ENCODE measurements at places on chromosomes 2 and 18.

- peak; percentile 7 for DNase-seq
Measured at GRCh38 chr18:4068552-4069158, 386.5 kb downstream of the DLGAP1 start.

DNA sequence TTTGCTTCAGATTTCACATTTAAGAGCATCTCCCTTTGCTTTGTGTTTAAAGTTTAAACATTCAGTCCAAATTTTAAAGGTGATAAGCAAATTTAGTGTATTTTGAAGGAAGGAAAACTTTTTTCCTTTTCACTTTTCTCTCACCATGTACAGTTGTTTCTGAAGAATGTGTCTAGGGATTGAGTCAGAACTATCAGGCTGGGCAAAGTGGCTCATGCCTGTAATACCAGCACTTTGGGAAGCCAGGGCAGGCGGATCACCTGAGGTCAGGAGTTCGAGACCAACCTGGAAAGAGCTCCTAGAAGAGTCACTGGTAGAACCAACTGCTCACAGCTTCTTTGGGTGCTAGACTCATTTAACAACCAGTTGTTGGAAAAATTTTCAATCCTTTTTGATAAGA lies 327.0 kb upstream of the THUMPD2 start:
- no peak for DNase-seq

DNA sequence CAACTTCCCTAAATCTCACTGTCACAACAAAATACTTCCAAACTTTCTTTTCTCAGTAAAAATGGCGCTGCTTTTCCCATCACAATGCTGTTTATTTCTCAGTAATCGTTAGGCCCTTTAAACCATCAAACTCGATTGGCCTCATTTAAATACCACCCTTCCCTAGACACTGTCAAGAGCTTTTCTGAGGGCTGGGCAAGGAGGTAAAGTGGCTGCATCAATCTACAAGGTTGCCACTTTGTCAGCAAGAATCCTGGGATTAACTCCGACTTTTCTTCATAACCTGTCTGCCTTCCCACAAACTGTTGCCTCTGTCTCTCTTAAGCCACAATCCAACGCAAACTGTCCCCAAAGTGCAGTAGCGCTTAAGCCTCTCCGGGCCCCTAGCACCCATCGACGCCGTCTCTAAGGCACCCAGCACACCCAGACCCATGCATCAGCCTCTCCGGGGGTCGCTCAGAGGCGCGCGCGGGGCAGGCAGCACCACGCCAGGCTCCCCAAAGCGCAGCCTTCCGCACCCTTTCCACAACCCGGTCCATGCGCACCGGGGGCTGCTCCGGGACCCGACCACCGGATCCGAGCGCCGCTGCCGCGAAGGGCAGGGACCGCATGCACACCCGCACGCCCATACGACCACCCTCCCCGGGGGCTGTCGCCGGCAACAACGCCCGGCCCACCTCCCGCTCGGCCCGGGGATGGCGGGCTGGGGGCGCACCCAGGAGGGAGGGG lies 683 bp downstream of the MBOAT2 start:
- DNase-seq, result no peak

DNA sequence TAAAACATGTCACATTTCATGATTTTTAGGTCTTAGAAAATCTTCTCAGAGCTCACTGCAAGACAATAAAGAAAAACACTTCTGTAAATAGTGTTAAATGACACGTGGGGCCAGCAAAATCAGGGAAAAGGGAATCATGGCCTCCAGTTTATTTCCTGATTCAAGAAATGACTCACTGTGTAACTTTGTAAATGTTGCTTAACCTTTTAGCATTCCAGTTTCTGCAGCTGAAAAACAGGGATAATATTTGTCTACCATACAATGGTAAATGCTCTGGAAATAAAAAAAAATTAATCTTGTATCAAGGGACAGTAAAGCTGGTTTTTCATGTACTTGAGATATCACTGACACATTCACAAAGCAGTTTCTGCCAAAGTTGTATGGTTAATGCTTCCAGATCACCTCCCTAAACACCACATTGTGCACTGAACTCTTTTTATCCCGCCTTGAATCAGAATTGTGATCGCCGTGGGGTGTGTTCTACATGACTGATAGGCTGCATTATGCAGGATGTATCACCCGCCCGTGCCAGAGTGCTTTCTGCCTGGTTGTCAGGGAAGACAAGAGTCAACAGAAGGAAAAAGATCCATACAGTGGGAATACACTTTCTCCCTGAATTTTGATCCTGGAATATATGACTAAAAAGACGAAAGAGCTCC lies 238.8 kb downstream of the IKZF2 start:
- DNase-seq, result peak; percentile 28

DNA sequence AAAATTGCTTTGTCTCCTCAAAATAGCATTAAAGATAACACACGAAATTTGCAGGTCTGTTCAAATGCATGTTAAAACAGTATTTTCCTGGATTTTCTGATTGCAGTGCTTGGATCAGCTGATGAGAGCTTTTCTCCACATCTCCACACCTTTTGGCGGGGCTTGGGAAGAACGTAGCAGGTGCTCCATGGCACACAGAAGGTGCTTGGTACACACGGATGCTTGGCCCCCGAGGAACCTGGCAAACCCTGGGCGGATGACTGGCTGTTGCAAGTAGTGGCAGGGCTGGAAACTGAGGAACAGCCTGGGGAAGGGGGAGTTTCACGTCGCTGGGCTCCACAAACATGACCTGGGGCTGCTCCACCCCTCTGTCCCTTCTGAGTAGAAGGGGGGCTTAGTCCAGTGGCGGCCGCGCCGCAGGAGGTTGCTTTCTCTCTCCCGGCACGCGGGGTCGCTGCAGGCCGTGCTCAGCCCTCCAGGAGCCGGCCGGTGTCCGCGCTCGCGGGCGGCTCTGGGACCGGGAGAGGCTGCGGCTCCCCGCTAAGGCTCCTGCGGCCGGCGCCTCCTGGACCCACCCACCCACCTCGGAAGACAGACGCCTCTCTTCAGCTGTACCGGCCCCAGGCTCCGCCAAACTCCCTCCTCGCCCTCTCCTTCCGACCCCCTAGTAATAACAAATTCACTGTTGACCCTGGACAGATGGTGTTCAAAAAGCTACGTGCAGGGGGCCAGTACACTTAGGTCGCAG lies 69.3 kb downstream of the MARCO start:
- no peak for DNase-seq

GRCh38 chr2:144224472-144224871 lies 295.4 kb downstream of the ZEB2 start:
- no peak for DNase-seq

DNA sequence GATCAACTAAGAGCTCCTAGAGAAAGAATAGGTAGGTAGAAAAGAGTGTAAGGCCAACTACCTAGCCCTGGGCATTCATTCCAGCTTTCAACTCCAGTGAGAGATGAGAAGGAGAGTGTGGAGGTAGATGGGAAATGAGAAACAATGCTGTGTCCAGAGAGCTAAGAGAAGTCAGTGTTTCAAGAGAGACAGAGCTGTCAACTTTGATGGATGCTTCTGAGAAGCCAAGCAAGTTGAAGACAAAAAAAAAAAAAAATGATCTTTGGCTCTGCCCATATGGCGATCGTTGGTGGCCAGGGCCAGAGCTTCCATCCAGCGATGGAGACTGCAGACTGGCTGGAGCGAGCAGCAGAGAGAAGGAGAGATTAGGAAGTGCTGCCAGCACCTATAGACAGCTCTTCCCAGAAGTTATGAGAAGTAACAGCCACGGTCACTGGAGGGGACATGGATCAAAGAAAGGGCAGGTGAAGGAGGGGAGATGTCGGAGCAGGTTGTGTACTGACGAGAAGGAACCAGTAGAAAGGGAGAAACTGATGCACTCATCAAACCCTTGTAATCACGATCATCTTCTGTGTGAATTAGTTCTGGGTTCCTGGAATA lies 112.4 kb upstream of the PPP1CB start:
- no peak for DNase-seq

GRCh38 chr2:1450915-1451314 lies 37.7 kb downstream of the TPO start:
- no peak for DNase-seq

- no peak for DNase-seq
Measured at GRCh38 chr2:100929147-100929546, 72.9 kb upstream of the RPL31 start.

- no peak for DNase-seq
Measured at GRCh38 chr18:10950876-10951630, 198.3 kb downstream of the PIEZO2 start.

DNA sequence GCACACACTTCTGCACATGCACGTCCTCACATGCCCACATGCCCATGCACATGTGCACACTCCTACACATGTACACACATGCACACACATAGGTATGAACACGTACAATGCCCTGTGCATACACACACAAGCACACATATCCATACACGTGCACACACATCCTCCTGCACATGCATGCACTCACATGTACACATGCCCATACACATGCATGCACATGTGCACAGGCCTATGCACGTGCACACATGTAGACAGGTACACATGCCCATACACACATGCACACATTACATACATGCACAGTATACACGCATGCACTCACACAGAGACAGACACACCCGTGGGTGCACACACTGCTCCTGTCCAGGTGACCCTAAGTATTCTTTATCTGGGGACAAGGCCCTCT lies 34.3 kb downstream of the GPC1 start:
- DNase-seq, result no peak

DNA sequence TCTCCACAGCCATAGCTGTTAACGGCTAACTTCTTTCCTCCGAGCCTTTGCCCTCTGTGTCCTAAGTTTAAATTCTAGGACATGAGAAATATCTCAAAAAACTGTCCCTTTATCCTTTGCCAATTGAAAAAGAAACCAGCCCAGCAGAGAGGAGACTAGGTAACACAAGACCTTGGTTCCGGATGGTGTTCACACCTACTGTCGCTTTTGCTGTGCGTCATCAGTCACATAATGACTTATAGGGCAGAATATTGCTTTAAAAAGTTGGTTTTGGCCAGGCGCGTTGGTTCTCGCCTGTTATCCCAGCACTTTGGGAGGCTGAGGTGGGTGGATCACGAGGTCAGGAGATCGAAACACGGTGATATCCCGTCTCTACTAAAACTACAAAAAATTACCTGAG lies 66.2 kb downstream of the SP3 start:
- no peak for DNase-seq

DNA sequence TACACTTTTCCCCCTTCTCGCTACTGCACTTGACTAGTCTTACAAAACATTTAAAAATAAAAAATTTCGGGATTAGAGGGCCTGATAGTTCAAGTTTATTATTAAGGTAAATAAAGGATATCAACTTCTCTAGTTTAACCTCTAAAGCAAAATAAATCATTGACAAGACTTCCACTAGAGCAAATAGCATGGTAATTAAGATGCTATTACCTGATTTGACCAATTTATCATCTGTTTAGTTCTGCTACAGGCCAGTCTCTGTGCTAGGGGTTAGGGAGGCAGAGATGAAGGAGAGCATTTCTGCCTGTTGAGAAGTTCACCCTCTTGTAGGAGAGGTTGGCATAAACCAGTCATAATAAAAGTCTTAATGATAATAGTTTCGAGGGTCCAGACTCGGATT lies 34.0 kb downstream of the RHOB start:
- DNase-seq, result no peak

DNA sequence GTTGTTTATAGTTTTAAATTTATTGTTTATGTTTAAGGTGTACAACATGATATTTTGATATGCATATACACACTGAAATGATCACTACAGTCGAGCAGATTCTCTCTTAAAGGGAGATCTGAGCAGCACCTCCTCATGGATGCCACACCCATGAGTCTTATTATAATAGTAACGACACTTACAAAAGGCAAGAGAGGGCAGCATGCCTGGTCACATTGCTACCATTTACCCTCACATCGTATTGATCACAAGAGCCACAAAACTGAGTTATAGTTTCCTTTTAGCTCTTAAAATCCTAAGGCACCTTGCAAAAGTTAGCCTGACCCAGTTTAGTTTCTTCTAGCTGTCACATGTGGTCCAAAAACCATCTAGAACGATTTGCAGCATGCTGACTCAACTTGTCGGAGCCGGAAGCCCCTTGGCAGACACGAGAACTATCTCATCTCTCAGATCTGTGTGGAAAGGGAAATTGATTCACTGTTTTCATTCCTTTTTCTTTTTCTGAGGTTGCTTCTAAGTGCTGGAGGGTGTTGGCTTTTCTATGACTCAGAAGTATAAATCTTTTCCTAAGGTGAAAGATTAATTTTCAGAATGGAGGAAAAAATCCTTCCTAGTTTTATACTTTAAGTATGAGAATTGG lies 85.3 kb downstream of the CDC42EP3 start:
- DNase-seq, result peak; percentile 90

DNA sequence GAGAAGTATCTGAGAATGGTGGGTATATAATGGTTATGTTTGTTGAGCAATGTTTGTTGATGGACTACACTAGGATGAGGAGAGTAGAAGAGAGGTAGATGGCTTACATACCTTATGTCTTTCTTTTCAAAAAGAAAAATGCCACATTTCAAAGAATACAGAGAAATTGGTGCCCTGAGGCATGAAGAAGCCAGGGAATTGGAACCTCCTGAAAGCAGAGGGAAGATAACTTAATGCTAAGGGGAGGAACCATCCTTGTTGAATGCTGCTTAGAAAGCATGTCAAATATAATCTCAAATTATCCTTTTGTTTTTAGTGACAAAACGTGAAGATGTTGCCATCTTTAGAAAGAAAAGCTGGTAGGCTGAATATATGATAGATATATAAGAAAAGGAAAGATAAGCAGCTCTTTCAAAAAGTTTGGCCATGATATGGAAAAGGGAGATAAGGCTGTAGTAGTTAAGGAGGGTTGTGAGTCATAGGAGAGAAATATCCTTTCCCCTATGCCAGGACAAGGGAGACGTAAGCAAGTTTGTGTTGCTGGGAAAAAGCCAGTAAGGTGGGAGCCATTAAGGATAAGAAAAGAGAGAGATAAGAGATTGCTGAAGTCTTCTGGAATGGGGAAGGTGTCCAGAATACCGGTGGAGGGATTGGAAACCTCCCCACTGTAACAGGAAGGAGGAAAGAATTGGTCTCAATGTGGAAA lies 66.3 kb downstream of the SCN2A start:
- DNase-seq, result no peak

- DNase-seq, result no peak
Measured at GRCh38 chr2:100460904-100461530, 9.3 kb upstream of the NMS start.

GRCh38 chr2:67716895-67717396 lies 319.8 kb downstream of the ETAA1 start:
- DNase-seq, result no peak

- DNase-seq, result peak; percentile 7
Measured at GRCh38 chr2:195322324-195322723, 334.7 kb upstream of the SLC39A10 start.

GRCh38 chr2:120765678-120766469 lies 30.2 kb downstream of the GLI2 start:
- no peak for DNase-seq

DNA sequence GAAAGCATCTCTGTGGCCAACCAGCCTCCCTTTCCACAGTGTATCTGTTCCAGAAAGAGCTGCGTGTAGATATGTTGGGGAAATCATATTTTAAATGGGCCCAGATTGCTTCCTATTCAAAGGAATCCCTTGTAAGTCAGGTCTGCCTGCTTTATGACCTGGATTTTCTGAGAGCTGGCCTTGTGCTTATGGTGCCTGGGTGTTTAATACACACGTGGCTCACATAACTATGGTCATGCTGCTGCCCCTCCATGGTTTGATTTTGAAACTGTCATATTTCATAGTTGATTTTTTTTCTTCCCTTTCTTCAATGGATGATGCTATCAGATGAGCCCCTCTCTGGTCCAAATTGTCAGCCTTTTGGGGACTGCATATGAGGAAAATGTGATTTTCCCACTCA lies 111.5 kb upstream of the CNGA3 start:
- no peak for DNase-seq

- no peak for DNase-seq
Measured at GRCh38 chr2:234027641-234028040, 22.9 kb upstream of the SPP2 start.

Data from fibroblast of skin of left quadriceps (primary cell).